Stimulated activated memory B cell treated with anti-CD40 and anti-IgM and Interleukin-4, amounts not matched to agents 10 μg/mL and 1 μg/mL and 100 μg/mL, for 72 hours (primary cell): ENCODE measurements at places on chromosomes 7 and 10.

DNA sequence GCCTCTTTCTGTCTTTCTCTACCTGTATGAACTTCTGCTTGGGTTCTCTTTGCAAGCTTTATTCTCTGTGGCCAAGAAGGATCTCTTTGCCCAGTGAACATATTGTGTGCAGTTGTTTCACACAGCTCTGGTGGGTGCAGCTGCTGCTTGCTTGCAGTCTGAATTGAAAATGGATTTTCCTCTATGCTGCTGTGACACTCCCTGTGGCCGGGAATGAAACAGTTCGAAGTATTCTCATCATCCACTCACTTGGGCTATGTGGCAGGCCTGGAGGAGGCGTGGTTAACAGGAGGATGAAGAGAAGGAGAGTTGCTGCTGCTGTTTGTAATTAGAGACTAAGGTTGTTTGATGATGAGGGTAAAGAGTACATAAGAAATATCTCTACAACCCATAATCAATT lies 28.4 kb upstream of the ITGA8 start:
- no peak for ATAC-seq

DNA sequence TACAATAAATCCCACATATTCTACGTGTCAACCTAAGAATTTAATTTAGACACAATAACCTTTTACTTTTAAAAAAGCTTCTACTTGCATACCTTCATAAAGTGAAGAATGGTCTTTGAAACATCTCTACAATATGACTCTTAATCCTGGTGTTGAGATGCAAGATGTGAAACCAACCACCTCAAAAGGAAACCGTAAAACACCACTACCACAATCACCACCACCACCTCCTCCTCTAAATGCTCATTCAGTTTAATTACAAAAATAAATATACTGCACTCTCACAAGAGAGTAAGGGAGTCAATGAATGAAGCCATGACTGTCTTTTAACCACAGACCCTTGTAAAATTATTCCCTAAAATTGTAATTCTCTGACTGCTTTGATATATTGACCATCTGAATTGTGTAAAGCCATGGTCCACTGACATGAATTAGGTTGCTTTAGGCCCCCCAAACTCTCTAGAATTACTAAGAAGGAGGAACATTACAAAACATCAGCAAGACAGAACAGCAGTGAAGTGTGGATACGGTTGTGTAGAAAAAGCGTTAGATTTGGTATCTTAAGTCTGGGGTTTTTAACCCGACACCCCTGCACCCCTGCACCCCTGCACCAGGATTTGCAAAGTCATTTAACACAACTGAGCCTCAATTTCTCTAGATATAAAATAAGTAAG lies 171.4 kb downstream of the SFMBT2 start:
- ATAC-seq, result peak; percentile 36

- peak; percentile 56 for ATAC-seq
These were observed 651 bp upstream of the SKAP2 start for GRCh38 chr7:26865094-26865388.

DNA sequence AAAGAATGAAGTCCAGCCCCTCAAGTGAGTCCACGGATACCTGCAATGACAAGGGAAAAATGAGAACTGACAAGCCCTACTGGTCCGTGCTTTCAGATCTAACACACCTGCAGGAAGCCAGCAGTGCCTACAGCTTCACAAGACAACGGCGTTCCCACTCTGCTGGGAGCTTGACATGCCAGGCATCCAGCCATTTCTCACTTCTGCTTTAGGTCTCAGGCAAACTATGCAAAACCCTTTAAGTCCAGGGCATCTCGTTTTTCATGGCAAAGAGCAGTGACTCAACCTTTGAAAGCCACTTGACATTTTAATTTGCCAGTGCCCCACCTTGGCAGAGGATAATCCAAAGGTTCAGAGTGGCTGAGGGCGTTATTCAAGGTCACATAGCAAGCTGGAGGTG lies 49.1 kb upstream of the GPAM start:
- ATAC-seq, result peak; percentile 61

- no peak for ATAC-seq
These were observed 115.7 kb downstream of the PDE1C start for GRCh38 chr7:31954500-31954899.

- ATAC-seq, result no peak
These were observed 4.1 kb downstream of the MRPL43 start for GRCh38 chr10:100982916-100983830.
